Cortex of kidney (tissue), 1 donor: ENCODE measurements at places on chromosomes 11 and 22.

DNA sequence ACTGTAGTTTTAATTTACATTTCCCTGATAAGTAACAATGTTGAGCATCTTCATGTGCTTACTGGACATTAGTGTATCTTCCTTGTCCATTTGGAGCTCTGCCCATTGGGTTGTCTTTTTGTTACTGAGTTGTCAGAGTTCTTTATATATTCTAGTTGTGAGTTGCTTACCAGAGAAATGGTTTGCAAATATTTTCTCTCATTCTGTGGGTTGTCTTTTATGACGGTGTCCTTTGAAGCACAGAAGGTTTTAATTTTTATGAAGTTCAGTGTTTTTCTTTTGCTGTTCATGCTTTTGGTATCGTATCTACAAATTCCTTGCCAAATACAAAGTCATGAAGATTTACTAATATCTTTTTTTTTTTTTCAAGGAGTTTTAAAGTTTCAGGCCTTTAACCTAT is 42.4 kb downstream of the ZBTB44 start:
- no peak for DNase-seq

DNA sequence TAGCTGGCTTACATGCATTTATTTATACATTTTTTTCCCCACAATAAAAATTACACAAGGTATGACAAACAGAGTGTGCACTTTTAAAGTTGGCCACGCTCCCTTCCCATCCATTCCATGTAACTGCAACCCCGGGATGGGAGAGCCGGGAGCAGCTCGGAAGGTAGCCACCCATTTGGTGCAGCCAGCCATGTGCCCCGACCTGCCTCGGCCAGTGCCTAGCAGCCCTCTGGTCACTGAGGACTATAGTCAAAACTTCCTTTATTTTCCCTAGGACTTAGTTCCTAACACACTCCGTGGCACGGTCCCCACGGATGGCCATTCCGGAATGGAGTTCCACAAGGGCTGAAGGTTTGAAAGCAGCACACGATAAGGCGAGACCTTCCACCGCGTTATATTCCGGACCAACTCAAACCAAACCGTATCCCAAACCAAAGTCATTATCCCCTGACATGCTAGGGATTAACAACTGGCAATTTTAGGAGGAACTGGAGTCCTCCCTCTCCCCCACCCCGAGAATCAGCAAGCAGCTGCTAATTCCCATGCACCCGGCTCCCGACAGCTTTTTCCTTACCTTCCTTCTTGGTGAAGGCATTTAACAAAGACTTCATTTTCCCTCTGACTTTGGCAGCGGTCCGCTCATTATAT is 426.4 kb downstream of the SHANK2 start:
- no peak for DNase-seq

DNA sequence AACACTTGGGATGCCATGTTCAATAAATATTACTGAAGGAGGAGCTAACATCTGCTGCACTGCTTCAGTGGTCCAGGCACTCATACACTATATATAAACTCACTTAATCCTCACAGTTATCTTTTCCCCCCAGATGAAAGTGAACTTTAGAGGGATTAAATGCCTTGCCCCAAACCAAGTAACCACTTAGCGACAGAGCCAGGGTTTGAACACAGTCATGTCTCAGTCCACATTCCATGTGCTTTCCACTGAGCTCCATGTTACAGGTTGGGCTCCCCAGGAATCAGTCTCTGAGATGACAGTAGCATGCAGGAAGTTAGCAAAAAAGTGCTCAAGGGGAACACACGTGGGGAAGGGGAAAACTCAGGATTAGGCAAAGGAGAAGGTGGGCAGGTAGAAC is 59.3 kb downstream of the ENDOD1 start:
- DNase-seq: no peak

DNA sequence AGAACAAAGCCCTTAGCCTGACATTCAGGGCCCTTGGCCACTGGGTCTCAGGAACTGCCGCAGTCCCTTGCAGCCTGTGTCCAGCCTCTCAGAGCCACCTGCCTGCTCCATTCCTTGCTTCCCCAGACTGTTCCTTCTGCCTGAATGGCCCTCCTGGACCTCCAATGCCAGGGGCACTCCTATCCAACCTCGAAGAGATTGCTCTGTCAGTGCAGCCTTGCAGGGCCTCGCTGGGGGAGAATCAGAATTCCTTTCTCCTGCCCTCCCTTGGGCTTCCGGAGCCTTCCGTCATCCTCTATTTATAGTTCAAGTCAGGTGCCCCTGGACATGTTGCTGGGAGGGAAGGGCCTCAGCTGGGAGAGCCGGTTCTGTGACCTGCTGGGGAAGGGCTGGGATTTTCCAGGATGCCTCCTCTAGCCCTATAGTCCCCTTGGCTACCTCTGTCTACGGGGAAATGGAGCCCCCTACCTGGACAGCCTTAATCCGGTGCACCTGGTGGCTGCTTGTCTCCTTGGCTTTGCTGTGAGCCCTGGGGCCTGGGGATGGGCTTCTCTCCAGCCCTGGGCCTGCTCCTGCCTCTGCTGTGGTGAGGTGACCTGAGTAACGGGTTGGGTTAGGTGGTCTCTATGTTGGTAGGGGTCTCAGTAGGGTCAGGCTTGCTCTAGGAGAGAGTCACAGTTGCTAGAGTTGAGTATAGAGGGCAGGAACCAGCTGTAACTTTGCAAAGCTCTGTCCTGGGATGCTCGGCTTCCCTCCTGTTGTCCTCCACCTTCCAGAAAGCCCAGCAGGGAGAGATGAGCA is 45.9 kb upstream of the SYT7 start:
- no peak for DNase-seq

DNA sequence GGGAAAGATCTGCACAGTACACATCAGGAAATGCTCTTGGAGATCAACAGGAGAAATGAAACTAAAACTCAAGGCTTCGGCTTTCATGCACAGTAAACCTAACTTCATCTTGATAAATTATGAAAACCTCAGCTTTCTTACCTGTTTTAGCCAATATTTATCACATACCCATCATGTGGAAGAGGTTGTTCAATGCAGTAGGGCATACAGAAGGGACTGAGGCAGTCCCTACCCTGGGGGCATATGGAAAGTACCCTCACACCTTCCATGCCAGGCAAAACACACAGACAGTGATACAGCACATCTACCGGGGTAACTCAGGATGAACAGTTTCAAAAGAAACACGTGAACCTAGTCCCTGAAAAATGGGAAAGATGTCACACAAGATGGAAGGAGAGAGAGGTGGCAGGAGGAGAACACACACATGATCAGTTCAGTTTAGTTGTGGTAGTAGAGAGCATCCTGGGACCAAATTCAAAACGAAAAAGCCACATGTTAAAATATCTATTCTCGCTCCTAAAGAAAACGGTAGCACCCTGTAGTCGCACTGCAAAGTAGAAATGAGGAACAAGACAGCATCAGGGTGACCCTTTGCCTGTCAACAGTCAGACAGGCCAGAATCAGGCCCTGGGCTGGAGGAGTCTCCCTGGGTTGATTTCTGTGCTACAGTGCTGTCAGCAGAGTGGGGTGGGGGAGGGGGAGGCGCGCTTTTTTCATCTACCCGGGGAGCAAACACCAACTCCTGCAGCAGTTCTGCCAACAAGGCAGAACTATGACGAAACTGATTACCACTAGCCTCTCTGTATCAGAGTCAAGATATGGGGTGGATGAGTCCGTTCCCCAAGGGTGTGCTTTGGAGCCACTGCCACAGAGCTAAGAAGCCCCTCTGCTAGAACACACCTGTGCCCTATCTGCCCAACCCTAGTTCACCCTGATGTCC is 1.3 kb downstream of the HIRA start:
- DNase-seq: no peak

DNA sequence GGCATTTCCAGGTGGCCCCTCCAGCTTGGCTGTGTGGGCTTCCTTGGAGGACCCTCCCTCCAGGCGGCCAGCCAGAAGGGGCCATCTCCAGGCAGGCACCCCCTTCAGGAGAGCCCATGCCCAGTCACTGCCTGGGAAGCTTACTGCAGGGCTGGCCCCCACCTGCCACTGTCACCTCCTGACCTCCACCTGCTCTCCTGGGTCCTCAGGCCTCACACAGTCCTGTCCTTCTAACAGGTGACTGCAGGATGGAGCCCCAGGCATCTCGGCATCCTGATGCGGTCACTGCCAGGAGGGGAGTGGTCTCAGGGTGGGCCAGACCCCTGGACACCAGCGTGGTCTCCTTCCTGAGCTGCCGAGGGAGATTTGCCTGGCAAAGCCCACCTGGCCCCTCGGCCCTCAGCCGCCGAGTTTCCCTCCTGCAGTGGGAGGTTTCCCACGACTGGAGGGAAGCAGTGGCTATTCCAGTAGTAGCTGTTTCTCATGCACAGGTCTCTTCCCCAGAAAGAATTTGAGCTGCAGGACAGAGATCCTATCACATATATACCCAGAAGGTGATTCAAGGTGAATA is 13.0 kb downstream of the TBX1 start:
- DNase-seq: no peak

GRCh38 chr11:121570453-121570852 is 117.7 kb upstream of the SORL1-AS1 start:
- DNase-seq: no peak

- no peak for DNase-seq
Measured at GRCh38 chr11:72553706-72554105, 119.4 kb upstream of the CLPB start.

GRCh38 chr11:5684646-5685362 is at the start of gene TRIM5:
TRIM5 (minus strand) TSS chr11:5685074; CDS start chr11:5680177, 4,897 bp downstream.
- DNase-seq: no peak

DNA sequence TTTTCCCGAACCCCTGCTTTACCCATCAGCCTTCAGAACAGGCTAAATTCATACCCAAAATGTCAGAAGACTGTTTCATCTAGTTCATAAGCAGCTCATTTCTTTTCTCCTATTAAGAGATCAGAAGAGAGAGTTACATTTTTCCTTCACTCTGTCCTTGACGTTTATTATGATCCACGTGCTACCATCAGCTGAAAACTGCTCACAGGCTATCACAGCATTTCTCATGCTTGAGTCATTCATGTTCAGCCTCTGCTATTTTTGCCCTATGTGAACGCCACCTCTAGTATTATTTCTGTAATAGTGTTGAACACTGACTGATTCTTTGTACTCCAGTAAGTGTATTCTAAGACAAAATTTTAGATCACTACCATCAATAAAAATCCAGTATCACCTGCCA is 51.9 kb downstream of the SLC1A2 start:
- DNase-seq: no peak

DNA sequence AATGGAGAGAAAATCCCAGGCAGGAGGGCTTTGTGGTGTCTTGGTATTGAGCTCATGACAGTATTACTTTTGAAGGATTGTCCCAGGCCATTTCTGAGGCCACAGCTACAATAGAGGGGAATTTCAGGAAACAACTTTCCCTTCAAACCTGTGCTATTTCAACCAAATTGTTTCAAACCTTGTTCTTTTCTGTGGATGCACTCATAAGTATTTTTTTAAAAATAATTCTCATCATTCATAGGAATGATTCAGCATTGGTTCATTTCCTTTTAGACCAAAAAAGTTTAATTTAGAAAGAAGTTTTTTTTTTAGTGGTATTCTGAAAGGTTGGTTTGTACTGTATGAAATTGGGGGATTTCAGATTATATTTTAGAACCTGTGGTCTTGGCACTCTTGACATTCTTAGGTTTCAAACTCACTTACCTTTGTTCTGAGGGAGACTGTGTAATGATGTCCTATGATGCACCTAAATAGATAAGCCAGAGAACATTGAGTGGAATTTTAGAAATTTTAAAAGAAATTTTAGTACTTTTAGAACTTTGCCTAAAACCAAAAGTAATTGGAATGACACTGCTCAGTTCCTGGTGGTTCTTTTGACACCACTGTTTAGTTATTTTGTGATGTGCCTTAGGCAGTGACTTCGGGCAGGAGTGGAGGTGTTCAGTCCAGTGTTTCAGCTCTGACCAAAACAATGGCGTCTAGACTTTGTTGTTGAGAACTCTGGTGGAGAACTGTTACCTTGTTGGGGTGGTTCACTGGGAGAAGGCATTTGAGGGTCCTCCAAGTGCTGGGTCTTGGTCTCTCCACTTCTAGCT is 12.2 kb downstream of the TEAD1 start:
- no peak for DNase-seq

GRCh38 chr11:25068451-25068850 is 571.6 kb downstream of the LUZP2 start:
- no peak for DNase-seq

DNA sequence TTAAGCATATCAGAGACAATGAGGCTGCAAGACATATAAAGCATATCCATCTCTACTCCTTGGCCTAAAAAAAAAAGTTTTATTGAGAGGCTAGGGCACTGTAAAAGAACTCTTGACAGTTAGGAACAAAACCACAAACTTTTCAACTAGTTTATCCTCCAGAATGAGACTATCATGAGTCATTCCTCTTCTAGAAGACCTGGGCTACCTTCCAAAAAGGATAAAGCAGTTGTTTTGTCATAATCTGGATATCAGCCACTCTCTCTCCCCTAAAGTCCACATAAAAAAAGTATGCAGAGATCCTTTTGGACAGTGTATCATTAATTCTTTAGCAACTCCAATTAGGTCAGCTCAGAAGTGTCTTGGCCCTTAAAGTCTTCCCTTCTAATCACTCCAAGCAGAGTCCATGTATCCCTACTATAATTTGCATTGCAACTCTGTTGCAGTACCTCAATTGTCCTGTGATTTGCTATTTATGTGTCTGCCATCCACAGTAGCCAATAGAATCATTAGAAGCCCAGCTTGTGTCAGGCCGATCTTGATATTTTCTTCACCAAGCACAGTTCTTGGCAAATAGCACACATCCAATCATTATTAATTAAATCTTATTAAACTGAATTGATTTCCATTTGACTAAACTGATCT is 10.4 kb downstream of the OR51T1 start:
- no peak for DNase-seq

DNA sequence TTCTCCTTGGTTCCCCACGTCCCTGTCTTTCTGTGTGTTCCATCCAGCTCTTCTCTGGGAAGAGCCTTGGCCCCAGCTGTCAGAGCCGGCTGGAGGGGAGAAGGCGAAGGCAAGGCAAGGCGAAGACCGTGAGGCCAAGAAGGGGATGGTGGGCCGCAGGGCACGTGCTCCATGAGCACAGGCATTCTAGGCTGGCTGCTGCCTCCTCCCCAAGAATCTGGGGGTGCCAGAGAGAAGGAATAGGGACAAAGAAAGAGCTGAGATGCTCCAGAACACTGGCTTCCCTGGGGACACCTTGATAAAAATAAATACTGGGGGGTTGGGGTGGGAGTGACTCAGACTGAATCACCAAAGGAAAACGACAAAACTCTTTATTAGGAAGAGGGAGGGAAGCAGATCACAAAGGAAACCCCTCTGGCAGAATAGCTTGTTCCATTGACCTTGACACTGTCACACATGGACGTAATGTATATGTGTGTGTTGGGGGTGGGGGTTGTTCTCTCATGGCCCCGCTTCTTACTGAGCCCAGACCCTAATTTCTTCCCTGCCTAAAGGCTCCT is 52.5 kb downstream of the NECTIN1 start:
- DNase-seq: no peak
